ENCODE measurements at places on chromosomes 7 and 10.

DNA sequence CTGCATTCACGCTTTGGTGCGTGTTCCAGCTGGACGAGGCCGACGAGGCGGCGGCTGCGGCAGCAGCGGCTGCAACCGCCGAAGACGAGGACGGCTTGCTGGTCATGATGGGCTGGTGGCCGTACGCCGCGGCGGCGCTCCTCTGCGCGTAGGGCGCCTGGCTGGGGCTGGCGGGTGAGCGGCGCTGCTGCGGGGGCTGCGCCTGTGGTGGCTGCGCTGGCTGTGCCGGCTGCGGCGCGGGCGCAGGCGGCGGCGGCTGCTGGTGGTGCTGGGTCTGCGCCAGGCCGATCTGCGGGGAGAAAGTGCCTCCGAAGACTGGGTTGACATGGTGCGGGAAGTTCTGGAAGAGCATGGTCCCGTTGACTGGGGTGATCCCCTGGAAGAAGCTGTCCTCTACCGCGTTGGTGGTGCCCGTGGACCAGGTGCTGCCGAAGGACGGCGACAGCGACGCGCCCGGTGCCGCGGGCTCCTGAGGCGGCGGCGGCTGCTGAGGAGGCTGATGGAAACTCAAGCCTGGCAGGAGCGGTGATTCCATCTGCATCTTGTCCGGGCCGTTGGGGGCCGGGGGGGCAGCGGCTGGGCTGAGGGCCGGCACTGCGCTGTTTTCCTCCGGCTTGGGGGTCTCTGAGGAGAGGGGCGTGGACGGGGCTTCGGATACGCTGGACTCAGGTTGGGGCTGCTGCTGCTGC is 51.1 kb downstream of the CPEB3 start:
- DNase-seq: no peak

GRCh38 chr10:35855155-35855947 is 213.3 kb upstream of the FZD8 start:
- no peak for DNase-seq

DNA sequence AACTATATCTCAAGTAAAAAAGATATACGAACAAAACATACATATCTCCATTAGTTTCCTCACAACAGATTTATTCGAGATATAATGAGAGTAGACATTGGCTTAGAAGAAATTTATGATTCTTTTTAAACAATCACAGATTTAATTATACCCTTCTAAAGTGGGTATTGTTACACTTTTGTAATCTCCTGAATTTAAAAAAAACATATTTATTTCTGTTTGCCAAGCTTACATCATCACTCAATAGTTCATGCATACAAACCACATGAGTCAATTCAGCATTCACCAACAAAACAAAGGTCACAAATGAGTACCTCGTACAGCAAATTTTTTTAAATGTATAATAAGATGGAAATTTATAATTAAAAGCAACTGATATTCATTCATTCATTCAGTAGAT is 17.6 kb downstream of the LRRN3 start:
- DNase-seq: no peak

GRCh38 chr7:3091631-3092030 is 48.0 kb upstream of the CARD11 start:
- DNase-seq: no peak

DNA sequence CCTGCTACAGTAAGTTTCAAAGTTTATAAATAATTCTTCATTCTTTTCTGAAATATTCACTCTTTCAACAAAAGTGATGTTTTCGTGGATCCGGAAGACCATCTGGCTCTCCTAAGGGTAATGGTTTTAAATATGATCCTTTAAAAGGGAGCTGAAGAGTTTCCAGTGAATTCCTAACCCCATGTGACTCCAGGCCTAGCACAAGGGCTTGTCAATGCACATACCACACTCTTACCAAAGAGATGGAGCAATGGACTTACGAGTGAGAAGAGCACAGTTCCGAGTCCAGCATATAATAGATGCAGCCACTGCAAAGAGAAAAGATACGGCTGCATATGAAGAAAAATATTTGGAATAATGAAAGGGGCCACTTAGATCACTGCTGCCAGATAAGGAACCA is 32.1 kb upstream of the GATAD1 start:
- DNase-seq: no peak

DNA sequence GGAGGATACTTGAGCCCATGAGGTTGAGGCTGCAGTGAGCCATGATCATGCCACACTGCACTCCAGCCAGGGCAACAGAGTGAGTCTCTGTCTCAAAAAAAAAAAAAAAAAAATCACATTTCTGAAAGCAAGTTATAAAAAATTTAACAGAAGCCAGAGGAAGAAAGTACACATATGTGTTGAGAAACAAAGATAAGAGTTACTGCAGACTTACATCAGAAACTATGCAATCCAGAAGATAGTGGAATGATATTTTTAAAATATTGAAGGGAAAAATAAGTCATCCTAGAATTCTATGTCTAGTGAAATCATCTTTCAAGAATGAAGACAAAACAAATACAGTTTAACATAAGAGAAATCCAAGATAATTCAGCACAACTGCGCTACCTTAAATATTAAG is 46.9 kb downstream of the ZNF518A start:
- no peak for DNase-seq

GRCh38 chr10:30832001-30832748 is 199.5 kb downstream of the ZNF438 start:
- no peak for DNase-seq

- no peak for DNase-seq
Measured at GRCh38 chr7:117322741-117323304, at the start of gene WNT2. Gene WNT2 (minus strand): TSS chr7:117323058. CDS start chr7:117322989, 69 bp downstream.

- no peak for DNase-seq
Measured at GRCh38 chr10:70341016-70341415, 41.4 kb downstream of the LRRC20 start.

GRCh38 chr10:112624546-112625048 is 177.6 kb downstream of the VTI1A start:
- DNase-seq: no peak

- no peak for DNase-seq
Measured at GRCh38 chr7:17495655-17496394, 197.4 kb downstream of the AHR start.

- no peak for DNase-seq
Measured at GRCh38 chr10:15485684-15486316, 114.7 kb upstream of the FAM171A1 start.

DNA sequence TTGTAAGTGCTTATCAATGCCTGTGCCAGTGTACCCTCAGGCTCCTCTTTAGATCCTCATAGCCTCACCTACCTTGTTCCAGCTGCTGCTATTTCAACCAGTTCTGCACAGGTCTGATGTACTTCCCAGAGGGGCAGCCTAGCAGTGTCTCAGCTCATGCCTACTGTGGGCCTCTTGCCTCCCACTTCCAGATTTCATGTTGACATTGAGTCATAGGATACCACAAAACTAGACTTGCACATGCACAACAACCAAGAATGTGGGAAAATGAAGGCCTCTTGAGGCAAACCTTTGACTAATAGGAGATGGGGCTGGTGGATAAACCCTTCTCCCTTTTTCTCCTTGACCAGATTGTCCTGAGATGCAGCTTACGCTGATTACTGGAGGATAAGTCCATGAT is 31.0 kb downstream of the PON3 start:
- DNase-seq: no peak

GRCh38 chr7:128093614-128094570 is 62.7 kb upstream of the LRRC4 start:
- no peak for DNase-seq

GRCh38 chr7:100582041-100582579 is 3.8 kb downstream of the LRCH4 start:
- no peak for DNase-seq

DNA sequence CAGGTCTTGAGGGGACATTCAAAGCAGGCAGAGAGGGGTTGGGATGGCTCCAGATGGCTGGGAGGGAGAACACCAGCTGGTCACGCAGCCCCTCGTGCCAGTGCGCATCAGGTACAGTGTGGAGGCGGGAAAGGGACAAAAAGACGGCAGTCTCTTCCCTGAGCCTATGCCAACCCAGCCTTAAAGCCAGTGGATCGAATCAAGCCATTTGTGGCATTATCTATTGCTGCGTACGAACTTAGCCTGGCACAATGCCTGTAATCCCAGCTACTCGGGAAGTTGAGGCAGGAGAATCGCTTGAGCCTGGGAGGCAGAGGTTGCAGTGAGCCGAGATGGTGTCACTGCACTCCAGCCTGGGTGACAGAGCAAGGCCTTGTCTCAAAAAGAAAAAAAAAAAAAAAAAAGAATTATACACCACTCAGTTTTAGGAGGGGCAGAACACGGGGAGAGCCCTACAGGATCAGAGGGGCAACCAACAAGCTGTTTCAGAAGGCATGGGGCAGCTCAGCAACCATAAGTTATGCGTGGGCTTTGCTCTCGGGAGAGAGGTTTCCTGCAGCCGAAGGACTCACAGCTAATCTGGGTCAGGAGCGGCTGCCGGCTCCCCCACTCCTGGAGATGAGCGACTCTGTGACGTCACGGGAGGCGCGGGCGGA is 356 bp upstream of the NDUFB2 start:
- peak; percentile 76 for DNase-seq

DNA sequence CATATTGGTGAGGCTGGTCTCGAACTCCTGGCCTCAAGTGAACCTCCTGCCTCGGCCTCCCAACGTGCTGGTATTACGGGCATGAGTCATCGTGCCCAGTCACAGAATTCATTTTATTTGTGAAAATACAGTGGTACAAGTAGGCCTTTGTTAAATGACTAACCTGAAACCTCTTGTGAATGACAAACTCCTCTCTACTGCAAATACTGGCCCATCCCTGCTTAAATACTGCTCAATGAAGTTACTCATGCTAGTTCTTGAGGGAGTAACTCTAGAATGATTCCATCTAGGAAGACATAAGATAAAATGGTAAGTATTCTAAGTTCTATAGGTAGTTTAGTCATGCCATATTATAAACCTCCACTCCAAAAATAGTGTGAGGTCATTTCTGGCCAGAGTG is 80.7 kb downstream of the UBE2H start:
- no peak for DNase-seq

DNA sequence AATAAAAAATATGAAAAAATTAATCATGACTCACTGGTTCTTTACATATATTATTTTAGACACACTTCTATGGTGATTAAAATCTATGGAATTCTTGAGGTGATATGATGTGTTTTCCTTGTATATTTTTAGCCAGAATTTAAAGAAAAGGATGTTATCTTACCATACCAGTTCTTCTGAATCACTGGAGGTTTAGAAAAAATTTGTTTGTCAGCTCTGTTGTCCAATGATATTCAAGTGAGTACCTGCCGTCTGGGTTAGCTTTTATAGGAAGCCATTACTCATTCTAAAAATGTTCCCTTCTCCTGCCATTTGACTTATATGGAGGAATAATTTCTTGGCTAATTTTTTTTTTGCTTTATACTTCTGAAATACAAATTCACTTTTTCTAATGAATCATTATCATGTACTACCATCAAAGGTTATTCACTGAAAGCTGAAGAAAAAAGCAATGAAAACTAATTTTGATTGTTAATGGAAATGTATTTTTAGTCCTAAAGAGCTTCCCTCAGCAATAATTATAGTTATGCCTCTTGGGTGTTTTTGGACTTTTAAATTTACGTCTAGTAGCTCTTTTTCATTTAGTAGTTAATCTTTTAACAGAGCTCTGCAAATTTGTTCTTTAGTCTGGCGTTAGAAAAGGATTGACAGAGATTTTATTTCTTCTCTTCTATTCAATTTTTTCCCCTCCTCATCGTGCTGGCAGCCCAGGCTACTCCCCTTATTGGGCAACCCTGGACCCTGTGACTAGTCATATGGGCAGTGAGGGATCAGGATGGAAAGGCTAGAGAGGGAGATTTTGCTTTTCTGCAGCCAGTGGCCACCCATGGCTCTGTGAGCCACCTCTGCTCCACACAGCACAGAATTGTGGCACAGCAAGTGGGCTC is 434.2 kb downstream of the LRMDA start:
- DNase-seq: no peak

DNA sequence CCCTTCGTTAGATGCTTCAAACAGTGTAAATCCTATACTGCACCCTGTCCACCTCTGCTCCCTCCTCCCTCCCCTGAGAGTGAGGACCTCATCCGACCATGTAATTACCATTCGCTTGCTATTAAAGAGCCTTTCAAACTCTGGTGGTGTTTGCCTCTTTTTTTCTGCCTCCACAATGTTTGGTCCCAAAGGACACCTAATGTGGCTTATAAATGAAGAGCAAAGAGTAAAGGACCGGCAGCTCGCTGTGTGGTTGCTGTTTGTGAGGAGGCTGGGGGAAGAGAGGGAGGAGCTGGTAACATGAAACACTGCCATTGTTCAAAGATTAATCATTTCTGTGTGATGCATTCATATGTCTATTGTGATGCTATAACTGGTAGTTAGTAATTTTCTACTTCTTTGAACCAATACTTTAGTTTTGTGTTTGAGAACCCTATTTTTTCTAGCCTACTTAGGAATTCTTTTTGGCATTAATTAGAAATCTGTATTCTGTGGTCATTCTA is 27.9 kb downstream of the MTURN start:
- DNase-seq: no peak

DNA sequence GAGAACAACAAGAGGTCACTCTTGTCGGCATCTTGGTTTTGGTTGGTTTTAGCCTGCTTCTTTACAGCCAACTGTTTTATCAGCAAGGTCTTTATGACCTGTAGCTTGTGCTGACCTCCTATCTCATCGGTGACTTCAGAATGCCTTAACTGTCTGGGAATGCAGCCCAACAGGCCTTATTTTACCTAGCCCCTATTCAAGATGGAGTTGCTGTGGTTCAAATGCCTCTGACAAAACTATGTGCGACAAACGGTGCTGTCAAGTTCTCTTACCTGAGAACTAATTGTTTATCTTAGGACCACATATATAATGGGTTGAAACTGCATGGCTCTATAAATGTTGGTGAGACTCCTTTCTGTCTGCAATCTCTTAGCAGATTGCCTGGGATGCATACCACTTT is 35.9 kb upstream of the POT1 start:
- no peak for DNase-seq

- no peak for DNase-seq
Measured at GRCh38 chr7:108046952-108047506, 44.1 kb upstream of the LAMB1 start.

- DNase-seq: peak; percentile 32
Measured at GRCh38 chr7:119720541-119720940, 552.4 kb upstream of the KCND2 start.

DNA sequence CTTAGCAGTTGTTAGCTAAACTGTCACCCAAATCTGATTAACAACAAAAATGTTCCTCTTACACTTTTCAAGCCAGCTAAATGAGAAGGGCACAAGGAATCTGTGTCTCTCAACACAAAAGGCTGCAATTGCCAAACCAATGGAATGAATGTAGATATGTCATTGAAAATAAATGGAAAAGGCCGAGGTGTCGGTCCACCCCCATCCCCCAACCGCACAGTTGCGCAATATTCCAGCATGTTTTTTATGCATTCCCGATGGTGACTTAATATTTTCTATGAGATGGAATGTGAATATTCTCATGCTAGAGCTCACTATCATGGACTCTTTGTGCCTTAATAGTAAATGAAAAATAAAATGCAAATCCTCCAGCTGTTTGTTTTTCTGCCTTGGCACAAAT is 181.6 kb upstream of the LRGUK start:
- DNase-seq: no peak

Measured in HCT116 (cell line).